A549 treated with AZD2906 at 1 μM for 4 hours (cell line): ENCODE measurements at places on chromosomes 4 and X. TPM values are rescaled to one million over a fixed set of nuclear protein-coding genes. Genes with fewer than 3 reads are reported as not detected.

Gene GALNTL6
- 0.02 to 0.15 TPM (median 0.09 TPM) in 5 replicates for total RNA-seq

Gene TBC1D14
- total RNA-seq = 37.9 to 41.2 TPM (median 39.3 TPM) in 5 replicates

Gene ZNF674
- 1.7 to 3.4 TPM (median 2.7 TPM) in 5 replicates for total RNA-seq

Gene TDO2
- 0.37 to 0.63 TPM (median 0.55 TPM) in 5 replicates for total RNA-seq

Gene RTL5
- 2.2 to 2.3 TPM (median 2.2 TPM) in 5 replicates for total RNA-seq

Gene SSX2B
- total RNA-seq = not detected in 5 replicates

Gene DCK
- 15.5 to 21.0 TPM (median 17.6 TPM) in 5 replicates for total RNA-seq

Gene FGB
- total RNA-seq = 16.1 to 21.4 TPM (median 17.1 TPM) in 5 replicates

Gene HTR2C
- not detected in 5 replicates for total RNA-seq
